ENCODE measurements at places on chromosomes 16 and 17.

DNA sequence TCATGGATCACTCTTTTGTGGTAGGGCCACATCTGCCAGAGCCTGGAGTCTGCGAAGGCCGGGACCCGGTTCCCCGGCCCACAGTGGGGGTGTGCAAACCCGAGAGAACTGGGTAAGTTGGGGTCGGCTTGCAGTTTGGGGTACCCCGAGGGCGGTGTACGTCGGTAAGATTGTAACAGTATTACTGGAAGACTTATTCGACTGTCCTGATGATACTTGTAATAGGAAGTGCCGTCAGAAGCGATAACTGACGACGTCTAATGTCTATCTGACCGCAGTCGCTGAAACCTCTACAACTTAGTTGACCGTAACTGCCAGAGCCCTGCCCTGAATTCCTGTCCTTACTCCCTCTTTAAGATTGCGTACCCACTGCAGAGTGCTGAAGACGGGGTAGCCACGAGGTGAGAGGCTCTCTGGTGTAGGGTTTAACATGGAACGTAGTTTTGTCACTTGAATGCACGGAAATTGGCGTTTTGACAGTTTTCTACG, 24.0 kb downstream of the TRPV2 start:
- DNase-seq, result no peak

DNA sequence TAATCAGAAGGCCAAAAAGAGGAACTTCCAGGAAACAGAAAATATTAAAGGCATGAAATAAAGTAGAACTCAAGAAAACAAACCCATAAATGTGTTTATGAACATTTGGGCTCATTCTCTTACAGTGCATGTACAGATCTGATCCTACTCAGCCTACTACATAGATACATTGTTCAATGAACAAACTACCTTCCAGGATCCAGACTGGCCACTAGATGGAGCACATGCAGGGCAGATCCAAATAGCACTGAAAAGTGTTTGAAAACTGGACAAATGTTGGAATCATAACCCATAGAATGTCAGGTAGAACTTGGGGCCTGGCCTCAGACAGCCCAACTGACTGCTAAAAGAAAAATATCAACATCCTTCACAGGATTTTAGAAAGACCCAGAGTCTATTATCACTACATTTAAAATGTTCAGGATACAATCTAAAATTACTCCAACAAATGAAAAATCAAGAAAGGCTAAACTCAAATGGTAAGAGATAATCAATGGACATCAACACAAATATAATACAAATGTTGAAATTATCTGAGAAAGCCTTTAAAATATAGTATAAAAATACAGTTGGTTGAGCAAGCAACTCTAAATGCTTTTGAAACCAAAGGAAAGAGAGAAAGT, 122.4 kb upstream of the NUDT7 start:
- DNase-seq, result no peak

- no peak for DNase-seq
These were observed 6.1 kb downstream of the USP7 start for GRCh38 chr16:8957509-8958157.

DNA sequence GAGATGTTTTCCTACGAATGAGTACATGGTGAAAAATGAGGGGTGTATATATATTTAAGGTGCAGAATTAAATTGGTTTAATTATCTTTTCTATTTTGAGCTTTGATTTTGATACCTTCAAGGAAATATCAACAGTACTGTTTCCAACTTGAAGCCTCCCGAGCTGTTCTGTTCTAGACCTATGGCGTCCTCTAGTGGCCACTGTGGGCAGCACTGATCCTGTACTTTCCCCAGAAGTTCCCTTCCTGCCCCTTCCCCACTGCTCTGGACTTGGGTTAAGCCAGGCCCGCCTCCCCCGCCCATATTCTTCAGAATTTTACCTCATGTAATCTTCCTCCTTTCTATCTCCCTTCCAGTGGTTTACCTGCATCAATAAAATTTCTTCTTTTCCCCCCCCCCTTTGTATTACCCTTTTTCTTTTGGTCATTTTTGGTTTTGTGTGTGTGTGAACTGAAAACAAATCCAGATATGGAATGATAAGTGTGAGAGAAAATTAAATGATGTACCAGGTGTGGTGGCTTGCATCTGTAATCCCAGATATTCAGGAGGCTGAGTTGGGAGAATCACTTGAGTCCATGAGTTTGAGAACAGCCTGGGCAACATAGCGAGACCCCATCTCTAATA, 1643.5 kb downstream of the TP53TG3F start:
- no peak for DNase-seq

Measured in Right ventricle myocardium inferior (tissue), 1 donor.